Psoas muscle (tissue), 8 donors: ENCODE measurements at places on chromosomes 3 and 15.

DNA sequence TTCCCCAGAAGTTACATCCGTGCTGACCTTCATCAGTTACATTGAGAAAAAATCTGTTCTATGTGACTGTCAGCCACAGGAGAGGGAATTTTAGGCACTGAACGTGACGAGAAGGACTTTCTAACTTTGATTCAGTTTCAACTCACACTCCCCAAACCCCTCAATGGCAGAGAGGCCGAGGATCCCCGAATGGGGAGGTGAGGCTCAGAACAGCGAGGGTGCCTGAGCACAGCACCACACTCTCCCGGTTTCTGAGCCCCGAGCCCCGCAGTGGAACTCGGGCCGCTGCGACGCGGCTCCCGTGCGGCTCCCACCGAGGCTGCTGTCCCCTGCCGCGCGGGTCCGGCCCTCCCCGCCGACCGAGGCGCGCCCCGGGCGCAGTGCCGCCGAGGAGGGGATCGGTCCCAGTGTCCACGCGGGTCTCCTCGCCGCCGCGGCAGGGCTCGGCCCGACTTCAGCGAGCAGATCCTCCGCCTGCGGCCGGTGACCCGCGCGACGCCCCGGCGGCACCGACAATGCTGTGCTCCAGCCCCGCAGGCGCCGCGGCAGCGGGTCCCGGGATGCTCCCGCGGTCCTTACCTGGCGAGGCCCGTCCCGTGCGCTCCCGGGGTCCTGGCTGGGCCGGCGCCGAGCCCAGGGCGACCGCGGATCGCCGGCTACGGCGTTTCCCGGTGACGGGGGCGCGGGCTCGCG, 439 bp downstream of the CTXND1 start:
- no peak for DNase-seq

DNA sequence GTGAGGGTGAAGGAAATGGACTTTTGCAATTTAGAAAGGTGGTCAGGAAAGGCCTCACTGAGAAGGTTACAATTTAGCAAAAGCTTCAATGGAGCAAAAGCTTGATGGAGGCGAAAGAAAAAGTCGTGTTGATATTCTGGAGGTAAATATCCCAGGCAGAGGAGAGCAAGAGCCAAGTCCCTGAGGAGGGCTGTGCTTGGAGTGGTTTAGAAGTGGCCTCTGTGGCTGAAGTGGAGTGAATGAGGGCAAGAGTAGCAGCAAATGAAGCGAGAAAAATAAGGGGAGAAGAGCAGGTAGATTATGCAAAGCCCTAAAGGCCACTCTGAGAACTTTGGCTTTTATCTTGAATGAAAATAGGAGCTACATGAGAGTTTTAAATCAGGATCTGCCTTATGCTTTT, 54.1 kb downstream of the GUCA1C start:
- no peak for DNase-seq

- DNase-seq, result no peak
Measured at GRCh38 chr15:93330912-93331544, 242.0 kb upstream of the RGMA start.

- peak; percentile 59 for DNase-seq
Measured at GRCh38 chr3:183244219-183244618, 8.8 kb upstream of the B3GNT5 start.

GRCh38 chr15:40108061-40108854, 421 bp downstream of the BMF start:
- DNase-seq, result peak; percentile 93

- DNase-seq, result no peak
Measured at GRCh38 chr15:67578020-67578600, 35.6 kb downstream of the MAP2K5 start.
